AG04450 (cell line): ENCODE measurements at places on chromosomes 5 and 9. TPM values are rescaled to one million over a fixed set of nuclear protein-coding genes. Genes with fewer than 3 reads are reported as not detected.

MAML1 gene
- polyA plus RNA-seq: 4.9 and 8.8 TPM in 2 replicates

ADAMTS6 gene
- polyA plus RNA-seq: 21.3 and 22.5 TPM in 2 replicates

DNAJB5 gene
- 5.1 and 9.5 TPM in 2 replicates for polyA plus RNA-seq

TMEM215 gene
- not detected in 2 replicates for polyA plus RNA-seq

LCN6 gene
- not detected in 2 replicates for polyA plus RNA-seq

GZMA gene
- polyA plus RNA-seq: not detected in 2 replicates

CDC20B gene
- not detected in 2 replicates for polyA plus RNA-seq

ATP10B gene
- not detected in 2 replicates for polyA plus RNA-seq

CDH6 gene
- polyA plus RNA-seq: 41.7 and 45.7 TPM in 2 replicates

CARD6 gene
- polyA plus RNA-seq: 3.2 and 4.2 TPM in 2 replicates

AHRR gene
- 22.3 and 24.6 TPM in 2 replicates for polyA plus RNA-seq

GGTA1 gene
- polyA plus RNA-seq: not detected in 2 replicates

ARAP3 gene
- polyA plus RNA-seq: 3.5 and 4.9 TPM in 2 replicates

RAD23B gene
- polyA plus RNA-seq: 214 and 224 TPM in 2 replicates

MAMDC2 gene
- polyA plus RNA-seq: 8.9 and 10.4 TPM in 2 replicates

IFNE gene
- polyA plus RNA-seq: 0.52 and 0.67 TPM in 2 replicates

NXNL2 gene
- 0.31 and 0.92 TPM in 2 replicates for polyA plus RNA-seq

CEL gene
- polyA plus RNA-seq: 0.24 and 0.41 TPM in 2 replicates

DDX4 gene
- polyA plus RNA-seq: not detected in 2 replicates

AJM1 gene
- 0.26 and 0.42 TPM in 2 replicates for polyA plus RNA-seq

PDLIM4 gene
- 43.4 and 64.2 TPM in 2 replicates for polyA plus RNA-seq

GPX8 gene
- polyA plus RNA-seq: 234 and 317 TPM in 2 replicates

DIPK1B gene
- polyA plus RNA-seq: 2.8 and 3.6 TPM in 2 replicates
